Fibroblast of mammary gland (primary cell): ENCODE measurements at places on chromosomes 6 and 20.
A peak's percentile ranks its signal among the peaks of the same experiment; 100 is the strongest.

- DNase-seq: no peak
These were observed 35.9 kb upstream of the LTV1 start for GRCh38 chr6:143807103-143807772.

DNA sequence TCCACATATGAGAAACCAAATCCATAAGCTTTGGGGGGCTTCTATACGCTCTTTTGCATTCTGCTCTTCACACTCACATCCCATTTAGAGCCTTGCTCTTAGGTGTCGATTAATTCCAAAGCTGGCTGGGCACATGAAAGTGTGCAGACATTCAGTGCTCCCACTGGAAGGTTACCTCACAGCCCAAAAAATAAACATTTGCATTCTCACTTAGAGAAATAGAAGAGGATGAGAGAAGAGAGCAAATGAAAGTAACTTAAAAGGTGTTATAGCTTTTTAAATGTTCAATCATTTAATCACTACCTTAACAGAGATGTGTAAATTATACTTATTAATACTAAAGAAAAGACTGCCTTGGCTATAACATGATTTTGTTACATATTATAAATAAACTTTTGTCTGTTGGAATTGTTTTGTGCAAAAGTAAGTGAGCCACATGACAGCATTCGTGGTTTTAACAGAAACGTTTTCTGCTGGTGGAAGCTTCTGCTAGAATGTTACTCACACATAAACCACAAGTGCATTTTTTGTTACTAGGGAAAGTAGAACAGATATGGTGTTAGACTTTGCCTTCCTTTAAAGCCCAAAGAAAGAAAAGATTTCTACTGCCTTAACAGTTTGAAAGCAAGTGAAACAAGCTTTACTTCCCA is 116.7 kb downstream of the SIM1 start:
- peak; percentile 71 for DNase-seq

GRCh38 chr6:40573221-40573620 is 13.9 kb downstream of the LRFN2 start:
- DNase-seq: no peak

DNA sequence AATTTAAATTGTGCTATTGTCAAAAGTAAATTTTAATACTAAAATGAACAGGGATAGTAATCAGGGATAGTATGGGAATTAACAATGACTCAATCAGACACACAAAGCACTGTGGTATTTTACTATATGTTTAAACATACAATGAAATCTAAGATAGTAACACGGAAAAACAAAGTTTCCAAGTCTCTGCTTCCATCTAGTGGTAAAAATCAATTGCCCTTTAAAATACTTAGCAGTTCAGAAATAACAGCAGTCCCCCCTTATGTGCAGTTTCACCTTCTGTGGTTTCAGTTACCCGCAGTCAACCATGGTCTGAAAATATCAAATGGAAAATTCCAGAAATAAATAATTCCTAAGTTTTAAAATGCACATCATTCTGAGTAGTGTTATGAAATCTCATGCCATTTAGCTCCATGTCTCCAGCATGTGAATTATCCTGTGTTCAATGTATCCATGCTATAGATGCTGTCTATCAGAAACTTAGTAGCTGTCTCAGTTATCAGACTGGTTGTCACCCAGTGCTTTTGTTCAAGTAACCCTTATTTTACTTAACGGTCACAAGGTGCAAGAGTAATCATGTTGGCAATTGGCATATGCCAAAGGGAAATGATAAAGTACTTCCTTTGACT is 58.5 kb downstream of the AHI1 start:
- DNase-seq: peak; percentile 38

- no peak for DNase-seq
These were observed 35.1 kb upstream of the ARMH2 start for GRCh38 chr6:24833711-24834386.

GRCh38 chr20:6637160-6637579 is 130.3 kb upstream of the BMP2 start:
- DNase-seq: no peak

GRCh38 chr20:9322661-9323060 is 191.7 kb upstream of the LAMP5 start:
- DNase-seq: no peak

GRCh38 chr6:166767230-166767629 is 140.2 kb upstream of the RPS6KA2 start:
- no peak for DNase-seq

DNA sequence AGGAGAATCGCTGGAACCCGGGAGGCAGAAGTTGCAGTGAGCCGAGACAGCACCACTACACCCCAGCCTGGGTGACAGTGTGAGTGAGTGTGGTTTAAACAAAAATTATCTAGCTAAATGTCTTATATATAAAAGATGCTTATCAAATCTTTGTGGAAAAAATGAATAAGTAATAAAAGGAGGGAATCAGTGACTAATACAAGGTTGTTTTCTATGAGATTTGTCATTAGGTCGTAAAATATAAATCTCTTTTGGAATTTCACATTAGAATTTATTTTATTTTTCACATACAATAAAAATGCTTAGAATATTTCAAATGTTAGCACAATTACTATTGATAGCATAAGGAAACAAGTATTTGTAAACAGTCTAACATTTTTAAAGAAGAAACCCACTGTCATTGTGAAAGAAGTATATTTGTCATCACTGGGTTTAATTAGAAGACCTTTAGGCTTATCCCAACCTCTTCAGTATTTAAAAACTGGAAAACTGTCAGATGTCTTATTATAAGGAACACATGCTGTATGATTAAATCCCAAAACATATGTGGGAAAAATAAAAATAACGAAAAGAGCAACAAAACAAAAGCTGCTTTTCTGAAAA is 47.1 kb downstream of the ASCC3 start:
- peak; percentile 3 for DNase-seq

GRCh38 chr6:3738381-3739131 is 13.0 kb downstream of the PXDC1 start:
- no peak for DNase-seq

- DNase-seq: no peak
These were observed 56.1 kb downstream of the ANKRD6 start for GRCh38 chr6:89489078-89489477.

GRCh38 chr6:26197933-26198721 is 110.9 kb downstream of the HFE start:
- peak; percentile 41 for DNase-seq

DNA sequence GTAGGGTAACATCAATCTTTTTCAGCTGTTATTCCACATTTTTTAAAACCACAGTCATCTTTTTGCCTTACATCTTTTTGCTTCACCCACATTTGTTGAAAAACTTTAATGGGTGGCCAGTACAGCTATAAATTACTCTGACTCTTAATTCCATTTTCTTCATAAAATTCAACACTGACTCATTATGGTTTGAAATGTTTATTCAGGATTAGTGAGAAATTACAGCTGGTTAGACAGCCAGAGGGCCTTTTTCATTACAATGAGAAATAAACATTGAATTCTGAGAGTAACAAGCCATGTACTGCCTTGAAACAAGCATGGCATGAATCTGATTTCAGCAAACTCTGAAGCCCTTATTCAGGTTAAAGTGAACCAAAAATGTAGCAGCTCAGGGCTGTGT is 19.5 kb downstream of the NDUFAF4 start:
- no peak for DNase-seq

DNA sequence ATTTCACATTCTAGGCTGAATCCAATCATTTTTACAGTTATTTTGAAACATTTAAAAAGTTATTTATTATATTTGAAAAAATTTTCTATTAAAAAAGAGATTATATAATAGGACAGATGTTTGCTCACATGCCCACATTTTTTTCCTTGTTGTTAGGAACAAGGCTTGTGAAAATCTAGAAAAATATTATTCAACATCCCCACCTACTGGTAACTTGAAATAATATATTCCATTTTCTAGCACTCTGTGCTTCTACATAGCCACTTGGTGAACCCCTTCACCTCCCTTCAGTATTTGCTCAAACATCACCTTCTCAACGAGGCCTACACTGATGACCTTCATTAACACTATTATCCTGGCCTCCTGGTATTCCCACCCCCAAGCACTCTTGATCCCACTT is 18.3 kb upstream of the GPRC6A start:
- peak; percentile 52 for DNase-seq

DNA sequence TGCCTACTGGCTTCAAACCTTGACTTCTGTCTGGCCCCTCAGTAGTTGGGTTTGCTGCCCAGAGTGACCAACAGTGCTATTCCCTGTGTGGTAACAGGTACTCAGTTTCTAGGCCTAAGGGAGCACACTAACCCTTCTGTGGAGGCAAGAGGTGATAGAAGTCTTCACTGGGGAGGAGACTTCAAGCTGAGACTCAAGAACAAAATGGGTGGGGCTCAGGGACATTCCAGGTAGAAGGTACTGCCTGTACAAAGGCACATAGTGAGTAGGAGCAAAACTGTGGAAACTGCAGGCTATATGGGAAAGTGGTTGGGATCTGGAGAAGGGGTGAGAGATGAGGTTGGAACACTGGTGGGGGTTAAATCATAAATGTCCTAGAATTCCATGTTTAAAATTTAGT is 2.3 kb upstream of the SCAND1 start:
- DNase-seq: no peak

DNA sequence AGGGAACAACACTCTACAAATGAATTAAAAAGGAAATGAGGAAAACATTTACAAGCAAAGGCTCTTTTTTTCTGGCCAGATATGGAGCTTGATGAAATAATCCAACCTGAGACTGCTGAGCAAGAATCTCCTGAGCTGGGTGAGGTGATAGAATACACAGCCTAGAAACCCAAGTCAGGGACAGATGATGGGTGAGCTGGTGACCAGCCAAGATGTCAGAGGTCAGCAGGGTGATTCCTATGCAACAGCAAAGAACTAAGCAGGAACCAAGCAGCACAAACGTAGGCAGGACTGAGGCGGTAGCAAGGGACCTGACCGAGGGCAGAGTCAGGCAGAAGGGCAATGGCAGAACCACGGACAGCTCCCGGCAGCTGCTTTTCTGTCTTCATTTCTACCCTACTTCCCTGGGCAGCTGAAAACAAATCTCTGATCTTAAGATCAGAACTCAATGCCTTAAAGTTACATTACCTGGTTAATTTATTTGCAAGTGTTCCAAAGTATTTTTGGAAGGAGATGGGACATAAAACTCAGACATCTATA is 75.1 kb downstream of the CDC40 start:
- peak; percentile 26 for DNase-seq

DNA sequence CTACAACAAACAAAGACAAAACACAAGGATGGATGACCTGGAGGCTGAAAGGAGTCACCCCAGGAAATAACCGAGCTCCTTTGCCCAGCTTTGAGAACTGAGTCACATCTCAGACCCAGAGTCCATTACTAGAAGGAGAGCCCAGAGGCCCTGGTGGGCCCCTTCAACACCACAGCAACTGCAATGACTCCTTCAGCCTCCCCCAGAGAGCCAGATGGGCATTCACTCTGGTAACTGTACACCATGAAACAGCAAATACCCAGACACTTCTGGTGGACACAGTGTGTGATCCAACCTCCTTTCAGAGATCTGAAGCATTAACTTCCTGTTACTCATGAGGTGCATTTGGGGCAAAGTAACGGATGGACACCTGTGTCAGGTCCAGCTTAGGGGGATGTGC is 22.6 kb downstream of the RAET1L start:
- DNase-seq: no peak

- DNase-seq: no peak
These were observed 61.3 kb upstream of the EYA2 start for GRCh38 chr20:46833360-46833759.

- DNase-seq: no peak
These were observed 23.1 kb downstream of the USP45 start for GRCh38 chr6:99492092-99492491.

DNA sequence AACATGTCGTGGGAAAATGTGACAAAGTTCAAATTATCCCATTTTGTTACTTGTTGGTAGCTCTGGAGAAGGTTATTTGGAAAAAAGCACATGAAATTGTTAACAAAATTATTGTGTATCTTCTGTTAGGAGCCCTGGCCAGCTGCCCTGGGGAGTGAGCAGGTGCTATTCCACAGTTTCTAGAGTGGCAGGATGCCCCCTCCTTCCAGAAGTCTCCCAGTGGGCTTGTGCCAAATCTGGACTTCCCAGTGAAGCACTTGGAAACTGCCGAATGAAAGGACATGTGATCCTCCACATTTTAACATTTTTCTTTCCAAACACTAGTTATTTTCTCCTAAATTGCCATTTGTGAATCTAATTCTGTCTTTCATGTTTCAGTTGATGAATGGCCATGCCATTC is 66.9 kb upstream of the CLDN20 start:
- DNase-seq: no peak

DNA sequence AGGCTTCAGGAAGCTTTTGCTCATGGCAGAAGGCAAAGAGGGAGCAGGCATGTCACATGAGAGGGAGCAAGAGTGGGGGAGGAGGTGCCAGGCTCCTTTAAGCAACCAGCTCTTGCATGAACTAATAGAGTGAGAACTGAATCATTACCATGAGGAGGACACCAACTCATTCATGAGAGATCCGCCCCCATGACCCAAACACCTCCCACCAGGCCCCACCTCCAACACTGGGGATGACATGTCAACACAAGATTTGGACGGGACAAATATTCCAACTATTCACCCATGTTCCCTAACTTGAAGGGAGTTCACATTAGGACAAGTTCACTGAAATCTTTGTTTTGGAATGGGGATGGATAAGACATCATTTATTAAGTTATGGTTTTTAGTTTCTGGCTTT is 155.2 kb upstream of the ESR1 start:
- no peak for DNase-seq
